ENCODE measurements at places on chromosomes 16 and 17.
A peak's percentile ranks its signal among the peaks of the same experiment; 100 is the strongest.

- peak; percentile 52 for DNase-seq
Observed at GRCh38 chr16:3058139-3059030, 7.1 kb upstream of the IL32 start.

GRCh38 chr17:48254896-48255295 is 147.3 kb downstream of the SNX11 start:
- no peak for DNase-seq

DNA sequence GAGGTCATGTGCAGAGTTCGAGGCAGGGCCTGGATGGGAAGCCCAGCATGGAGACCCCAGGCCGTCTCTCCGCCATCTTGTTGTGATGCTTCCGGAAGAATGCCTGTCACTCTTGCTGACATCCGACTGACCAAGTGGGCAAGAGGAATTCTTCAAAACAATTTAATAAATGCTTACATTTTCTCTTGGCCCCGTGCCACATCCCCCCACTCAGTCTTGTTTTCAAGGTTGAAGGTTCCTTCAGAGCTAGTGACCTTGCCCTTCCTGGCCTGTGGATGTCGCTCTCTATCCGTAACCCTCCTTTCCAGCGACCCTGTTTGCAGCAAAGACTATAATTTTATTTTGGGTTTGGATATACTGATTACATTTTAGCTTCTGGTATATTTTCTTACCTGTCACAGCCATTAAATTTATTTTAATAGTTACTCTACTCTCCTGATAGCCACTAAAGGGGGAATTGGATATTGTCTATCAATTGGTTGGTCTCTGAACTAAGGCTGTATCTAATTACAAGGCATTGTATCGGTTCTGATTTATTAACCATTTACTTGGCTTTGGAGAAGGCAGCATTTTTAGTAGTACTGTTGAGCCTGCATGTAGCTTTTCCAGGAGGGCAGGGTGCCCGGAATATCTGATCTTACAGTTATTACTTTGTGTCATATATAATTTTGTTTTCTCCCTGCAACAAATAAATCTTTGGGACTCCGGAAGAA is 264.5 kb downstream of the WWOX start:
- no peak for DNase-seq

GRCh38 chr16:62280506-62280905 is 244.3 kb upstream of the CDH8 start:
- DNase-seq: no peak

DNA sequence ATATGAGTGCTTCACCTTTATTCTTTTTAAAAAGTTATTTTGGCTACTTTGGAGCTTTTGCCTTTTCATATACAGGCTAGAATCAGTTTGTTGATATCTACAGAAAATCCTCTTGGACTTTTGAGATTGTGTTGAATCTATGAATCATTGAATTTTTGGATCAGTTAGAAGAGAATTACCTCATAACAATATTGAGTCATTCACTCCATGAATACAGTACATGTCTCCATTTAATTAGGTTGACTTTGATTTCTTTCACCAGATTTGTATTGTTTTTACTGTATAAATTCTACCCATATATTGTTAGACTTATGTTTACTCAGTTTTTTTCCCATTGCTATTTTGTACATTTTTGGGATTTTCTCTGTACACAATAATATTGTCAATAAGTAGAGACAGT is 54.4 kb downstream of the TAOK1 start:
- no peak for DNase-seq

DNA sequence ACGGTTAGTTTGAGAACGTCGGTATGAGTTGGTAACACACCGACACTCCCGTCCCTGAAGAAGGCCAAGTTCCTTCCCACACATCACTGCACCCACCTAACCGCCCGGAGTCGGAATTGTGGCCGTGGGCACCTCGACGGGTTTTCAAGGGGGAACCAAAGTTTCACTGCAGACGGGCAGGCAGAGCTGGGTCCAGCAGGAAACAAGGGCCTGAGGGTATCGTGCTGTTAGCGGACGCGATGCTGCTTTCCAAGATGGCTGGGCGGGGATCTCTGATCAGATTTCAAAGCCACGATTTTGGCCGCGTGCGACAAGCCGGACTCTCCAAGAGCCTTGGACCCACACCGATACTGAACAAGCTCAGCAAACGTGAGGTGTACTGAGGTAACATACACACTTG is 82.3 kb upstream of the DOC2B start:
- DNase-seq: no peak

DNA sequence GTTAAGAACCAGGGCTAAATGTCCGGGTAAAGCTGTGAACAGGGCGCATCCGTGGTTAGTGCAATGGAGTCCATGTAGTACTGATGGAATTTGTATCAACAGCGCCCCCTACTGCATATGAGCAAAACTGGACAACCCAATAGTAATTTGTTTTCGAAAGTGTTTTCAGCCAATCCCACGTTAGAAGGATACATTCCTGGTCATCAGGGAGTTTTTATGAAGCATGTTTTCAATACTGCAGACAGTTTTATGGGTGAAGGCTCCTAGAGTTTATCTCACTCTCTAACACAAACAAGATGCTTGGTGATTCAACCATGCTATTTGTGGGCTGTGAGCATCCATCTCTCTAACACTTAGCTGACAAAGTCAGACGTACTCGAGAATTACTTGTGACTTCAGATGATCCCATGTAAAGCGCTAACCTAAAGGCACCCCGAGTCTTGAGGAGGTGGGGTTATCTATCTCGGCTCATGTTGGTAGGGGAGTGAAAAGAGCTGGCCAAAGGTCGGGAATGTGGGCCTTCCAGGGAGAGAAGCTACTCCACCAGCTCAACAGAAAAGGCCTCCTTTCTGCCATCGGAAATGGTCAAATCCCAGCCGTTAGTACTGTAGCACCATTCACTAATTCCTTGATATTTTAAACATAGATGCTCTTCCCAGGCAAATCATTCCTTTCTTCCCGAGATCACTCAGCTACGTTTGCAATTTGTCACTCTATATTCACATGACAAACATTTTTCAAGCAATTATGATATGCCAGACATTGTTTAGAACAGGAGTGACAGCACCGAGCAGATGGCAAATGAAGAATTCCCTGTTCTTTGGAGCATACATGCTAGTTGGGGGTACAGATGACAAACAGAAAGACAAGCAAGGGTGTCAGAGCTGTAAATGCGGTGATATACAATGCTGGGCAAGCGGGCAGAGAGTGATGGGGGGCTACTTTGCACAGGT is 46.9 kb upstream of the HNF1B start:
- DNase-seq: peak; percentile 79

GRCh38 chr17:1915889-1916288 is 86.1 kb downstream of the RPA1 start:
- DNase-seq: no peak

DNA sequence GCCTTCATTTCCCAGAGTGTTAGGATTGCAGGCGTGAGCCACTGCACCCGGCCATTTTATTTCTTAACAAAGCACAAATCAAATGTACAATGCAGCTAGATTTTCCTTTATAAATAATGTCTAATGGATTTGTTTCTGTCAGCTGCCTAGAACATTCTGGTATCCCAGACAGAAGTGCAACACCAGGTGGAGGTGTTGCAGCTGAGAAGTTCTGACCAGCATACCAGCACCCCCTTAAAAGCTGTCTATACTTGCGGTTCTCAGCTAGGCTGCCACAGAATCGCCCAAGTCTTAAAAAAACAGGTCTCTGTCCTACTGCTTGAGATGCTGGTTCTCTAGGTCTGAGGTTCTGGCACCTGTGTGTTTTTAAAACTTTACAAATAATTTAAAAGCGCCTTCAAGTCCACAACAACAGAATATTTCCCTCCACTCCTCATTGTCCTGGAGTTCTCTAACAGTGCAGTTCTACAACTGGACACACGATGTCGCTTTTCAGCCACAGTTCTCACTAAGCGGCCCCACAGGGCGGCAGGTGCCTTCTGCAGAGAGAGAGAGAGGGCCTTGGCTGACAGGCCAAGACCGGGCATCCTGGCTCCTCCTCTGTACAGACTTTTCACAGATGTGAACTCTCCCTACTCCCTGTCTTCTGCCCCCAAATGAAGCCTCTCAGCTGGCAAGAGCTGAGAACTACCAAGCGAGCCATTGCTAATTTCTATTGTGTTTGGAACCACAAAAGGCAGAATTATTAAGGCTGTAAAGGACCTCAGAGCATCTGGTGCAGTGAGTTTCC is 32.6 kb upstream of the MEOX1 start:
- DNase-seq: peak; percentile 82

- DNase-seq: no peak
Observed at GRCh38 chr17:67136191-67137025, 92.1 kb downstream of the CACNG1 start.

DNA sequence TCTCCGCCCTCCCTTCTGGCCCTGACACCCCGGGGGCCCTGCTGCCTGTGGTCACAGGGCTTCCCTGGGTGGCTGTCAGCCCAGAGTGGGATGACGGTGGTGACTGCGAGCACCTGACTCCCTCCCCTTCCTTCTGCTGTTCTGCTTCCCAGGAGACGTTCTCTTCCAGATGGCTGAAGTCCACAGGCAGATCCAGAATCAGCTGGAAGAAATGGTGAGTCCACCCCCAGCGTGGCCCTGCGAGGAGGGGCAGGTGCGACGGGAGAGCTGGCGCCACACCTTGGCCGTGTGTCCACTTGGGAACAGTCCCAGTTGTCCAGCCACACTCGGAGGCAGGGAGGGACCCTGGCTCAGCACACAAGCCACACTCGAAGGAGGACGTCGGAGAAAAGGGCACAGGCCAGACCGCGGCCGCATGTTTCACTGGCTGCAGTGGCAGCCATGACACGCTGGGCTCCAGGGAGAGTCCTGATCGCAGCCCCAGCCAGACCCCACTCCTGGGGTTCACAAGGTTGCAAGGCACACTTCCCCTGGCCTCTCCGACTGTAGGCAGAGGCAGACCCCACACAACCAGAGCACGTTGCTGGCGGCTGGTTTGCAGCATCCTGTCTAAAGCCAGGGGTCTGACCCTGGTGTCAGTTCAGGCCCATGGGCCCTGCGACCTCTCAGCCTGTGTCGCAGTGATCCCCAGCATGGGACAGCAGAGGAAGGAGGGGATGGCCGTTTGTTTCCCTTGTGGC is 49.9 kb downstream of the BAIAP2 start:
- no peak for DNase-seq

DNA sequence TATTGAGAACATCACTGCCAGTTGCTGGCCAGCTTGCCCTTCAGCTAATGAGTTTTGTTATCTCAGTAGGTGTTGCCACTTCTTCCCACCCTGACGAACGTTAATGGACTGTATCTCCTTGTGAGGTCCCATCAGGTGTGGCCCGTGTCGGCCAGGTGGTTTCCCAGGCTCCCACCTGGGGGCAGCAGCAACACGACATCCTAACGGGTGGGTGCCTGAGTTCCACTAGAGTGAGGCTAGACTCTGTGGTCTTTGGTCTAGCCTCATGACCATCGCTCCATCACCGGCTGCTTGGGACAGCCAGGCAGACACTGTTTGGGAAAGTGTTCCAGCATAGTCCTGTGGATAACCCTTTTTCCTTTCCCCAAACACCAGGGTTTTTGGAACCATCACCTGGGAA is 45.6 kb upstream of the LCMT1 start:
- no peak for DNase-seq

- DNase-seq: no peak
Observed at GRCh38 chr17:77313831-77314230, 173.1 kb downstream of the SEC14L1 start.

GRCh38 chr17:77504652-77505155 is 363.9 kb downstream of the SEC14L1 start:
- no peak for DNase-seq

- no peak for DNase-seq
Observed at GRCh38 chr16:68227850-68228553, 7.9 kb downstream of the ESRP2 start.

GRCh38 chr17:71803656-71804284 is 317.1 kb upstream of the SOX9 start:
- no peak for DNase-seq

DNA sequence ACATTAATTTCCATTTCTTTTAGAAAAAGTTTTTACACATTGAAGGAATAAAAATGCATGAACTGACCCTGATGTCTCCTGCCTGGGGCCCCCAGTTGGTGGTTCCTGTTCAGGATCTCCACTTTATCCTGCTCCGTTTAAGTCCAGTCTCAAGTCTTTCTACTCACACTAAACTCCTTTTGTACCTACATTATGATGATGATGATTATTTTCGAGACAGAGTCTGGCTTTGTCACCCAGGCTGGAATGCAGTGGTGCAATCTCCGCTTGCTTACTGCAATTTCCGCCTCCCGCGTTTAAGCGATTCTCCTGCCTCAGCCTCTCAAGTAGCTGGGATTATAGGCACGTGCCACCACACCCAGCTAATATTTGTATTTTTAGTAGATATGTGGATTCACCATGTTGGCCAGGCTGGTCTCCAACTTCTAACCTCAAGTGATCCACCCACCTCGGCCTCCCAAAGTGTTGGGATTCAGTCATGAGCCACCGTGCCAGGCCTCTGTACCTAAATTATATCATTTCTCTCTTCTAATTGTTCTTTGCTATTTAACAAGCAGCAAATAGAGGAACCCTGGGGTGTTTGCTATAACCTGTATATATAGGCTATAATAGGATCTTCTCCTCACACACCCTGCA is 2.2 kb upstream of the FOXK2 start:
- no peak for DNase-seq

- DNase-seq: no peak
Observed at GRCh38 chr17:40514013-40514875, 12.8 kb upstream of the TNS4 start.

DNA sequence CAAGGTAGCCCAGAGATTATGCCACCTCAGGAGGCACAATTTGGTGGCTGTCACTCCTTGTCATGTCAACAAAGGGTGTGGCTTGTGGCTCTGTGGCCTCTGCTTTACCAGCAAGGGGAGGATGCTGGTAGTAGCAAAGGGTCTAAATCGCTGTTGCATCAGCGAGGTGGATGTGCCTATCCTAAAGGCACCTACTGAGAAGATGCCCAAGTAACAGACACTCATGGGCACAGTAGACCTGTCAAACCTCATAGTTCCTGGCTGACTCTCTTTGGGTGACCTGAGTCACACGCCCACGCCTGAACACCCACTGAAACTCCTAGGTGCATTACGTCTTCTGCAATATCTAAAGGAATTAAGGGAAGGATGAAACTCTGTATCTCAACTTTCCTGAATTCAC is 139.5 kb downstream of the PRKCB start:
- DNase-seq: no peak

- DNase-seq: no peak
Observed at GRCh38 chr17:2263183-2264066, 40.2 kb downstream of the SMG6 start.
